ENCODE measurements at places on chromosomes 1 and 21.

- DNase-seq: peak; percentile 77
Measured at GRCh38 chr1:20411196-20411980, 74.6 kb downstream of the CAMK2N1 start.

DNA sequence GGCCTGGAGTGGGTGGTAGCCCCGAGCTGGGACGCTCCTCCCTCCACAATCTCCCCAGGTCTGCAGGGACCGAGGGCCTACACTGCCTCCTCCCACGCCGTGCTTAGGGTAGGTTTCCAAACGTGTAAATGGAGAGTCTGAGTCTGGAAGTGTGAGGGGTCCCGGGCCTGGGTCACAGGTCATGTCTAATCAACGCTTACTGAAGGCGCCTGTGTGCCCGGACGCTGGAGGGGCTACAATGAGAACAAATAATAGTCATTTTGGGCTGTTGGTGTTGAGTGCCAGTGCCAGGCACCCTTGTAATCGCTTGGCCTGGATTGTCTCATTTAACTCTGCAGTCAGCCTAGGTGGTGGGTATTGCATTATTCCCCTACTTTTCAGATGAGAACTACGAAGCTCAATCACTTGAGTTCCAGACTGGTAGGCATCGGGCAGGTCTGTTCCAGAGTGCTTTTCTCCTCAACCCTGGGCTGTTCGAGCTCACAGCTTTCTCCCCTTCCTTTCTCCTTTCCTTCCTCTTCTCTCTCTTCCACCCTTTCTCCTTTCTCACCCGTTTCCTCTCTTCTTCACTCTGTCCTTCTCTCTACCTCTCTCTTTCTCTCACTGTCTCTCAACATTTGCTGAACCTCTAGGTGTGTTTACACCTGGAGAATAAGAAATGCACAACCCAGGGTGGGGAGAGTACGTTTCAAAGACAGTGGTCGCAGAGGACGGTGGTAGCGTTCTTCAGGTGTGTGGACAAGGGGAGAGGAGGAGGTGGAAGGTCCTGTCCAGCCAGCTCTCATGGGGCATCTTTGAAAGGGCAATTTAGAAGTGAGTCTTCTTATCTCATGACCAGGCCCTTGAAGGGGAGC lies 883 bp downstream of the SLC66A1 start:
- DNase-seq: no peak

DNA sequence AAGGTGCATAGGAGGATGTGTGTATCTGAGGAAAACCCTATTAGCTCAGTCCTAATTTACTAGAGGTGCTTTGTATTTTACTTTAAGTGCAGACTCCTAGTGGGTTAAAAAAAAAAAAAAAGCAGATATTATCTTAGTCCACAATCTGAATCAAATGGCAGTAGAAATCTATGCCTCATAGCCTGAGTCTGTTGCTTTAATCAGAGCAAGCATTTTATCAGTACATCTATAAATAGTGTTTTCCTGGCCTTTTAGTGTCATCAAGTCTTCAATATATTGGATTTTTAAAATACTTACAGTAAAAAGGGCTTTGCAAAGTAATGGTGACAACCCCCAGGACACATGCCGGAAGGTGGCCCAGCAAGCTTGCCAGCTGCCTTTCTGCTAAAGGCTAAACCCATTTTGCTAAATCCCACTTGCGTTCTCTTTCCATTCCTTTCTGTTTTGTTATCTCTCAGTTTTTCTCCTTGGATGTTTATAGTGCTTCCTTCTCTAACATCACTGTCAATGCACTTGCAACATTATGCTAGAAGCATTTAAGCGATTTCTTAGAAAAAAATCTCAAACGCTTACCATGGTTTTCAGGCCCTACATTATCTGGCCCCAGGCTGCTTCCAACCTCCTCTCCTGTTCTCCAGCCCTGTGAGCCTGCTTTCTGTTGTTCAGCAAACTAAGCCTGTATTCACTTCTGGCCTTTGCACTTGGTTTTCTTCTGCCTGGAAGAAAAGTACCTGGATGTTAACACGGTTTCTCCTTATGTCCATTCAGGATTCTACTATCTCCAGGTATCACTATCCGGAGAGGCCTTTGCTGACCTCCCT lies 206.3 kb downstream of the PDE4B start:
- DNase-seq: no peak

DNA sequence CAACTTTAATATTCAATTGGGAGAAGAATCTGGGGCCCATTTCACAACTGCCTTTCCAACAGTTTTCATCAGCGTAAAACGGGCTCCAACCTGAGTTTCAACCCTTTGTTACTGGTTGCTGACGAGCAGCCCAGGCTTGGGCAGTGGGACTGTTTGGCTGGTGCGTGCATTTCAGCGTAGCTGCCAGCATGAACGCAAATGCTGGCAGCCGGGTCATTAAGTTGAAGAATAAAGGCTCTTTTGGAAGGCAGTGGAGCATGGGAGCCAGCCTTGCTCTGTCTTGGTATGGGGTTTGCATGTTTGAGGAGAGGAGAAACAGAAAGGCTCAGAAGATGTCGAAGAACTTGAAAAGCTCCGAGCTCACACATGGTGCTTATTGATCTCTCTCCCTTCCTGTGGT lies 40.7 kb downstream of the WDR3 start:
- DNase-seq: no peak

- DNase-seq: no peak
Measured at GRCh38 chr1:93171549-93172034, 8.6 kb downstream of the TMED5 start.

- DNase-seq: no peak
Measured at GRCh38 chr1:119371815-119372214, 3.2 kb downstream of the HAO2 start.

DNA sequence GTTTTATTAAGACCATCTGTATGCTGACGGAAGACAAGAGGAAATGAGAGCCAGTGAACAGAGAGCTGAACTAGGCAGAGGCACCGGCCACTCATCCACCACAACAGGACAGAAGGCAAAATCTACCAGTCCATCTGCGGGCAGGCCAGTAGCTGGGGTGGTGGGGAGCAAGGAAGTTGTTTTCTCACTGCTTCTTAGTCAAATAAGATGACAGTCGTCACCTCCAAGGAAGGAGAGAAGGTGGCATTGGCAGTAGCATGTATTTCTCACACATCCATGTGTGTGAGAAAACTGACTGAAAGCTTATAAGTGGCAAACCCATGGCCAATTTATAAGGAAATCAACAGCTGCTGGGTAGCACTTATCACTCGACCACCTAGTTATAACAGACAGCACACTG lies 8.2 kb downstream of the TTC13 start:
- no peak for DNase-seq

- no peak for DNase-seq
Measured at GRCh38 chr1:109993885-109994284, 9.3 kb downstream of the AHCYL1 start.
